IPS DF 6.9 (cell line): ENCODE measurements at places on chromosomes 11 and 22.

DNA sequence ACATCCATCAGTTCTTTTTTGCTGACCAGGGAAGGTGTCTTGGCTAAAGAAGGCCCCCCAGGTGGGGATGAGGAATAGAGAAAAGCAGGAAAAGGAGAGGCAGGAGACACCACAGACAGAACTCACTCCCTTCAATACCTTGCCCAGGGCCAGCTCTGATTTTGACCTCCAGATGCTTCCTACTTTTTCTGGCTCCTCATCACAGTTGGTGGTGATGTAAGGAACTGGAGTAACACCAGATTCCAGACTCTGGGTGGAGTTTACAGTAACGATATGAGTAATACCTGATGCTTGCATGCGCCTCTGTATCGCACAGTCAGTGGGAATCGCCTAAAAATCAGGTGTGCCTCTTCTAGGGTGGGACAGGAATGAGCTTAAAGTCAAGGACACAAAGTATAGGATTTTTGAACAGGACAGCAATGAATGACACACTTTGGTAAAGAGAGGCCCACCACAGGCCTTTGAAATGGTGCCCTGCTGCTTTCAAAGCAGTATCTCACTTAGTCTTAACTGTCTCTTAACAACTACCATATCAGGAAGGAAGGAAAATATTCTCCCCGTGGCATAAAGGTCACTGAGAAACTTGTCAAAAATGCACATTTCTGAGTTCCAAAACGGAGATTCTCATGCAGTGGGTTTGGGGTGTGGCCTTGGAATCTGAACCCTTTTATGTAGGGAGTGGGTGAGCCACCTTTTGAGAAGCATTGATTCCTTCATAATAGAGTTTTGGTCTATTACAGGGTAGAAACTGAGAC lies 140.8 kb downstream of the SNX19 start:
- no peaks in the 10 kb centered on the region for H3K36me3 ChIP-seq
- H3K27ac ChIP-seq, result no peak overlapping the region
- no peaks in the 10 kb centered on the region for H3K4me1 ChIP-seq

- H3K4me1 ChIP-seq, result no peaks in the 10 kb centered on the region
- no peaks in the 10 kb centered on the region for H3K27me3 ChIP-seq
- no peak for DNase-seq
- H3K27ac ChIP-seq, result no peak overlapping the region
Observed at GRCh38 chr22:38072322-38073149, 11.4 kb downstream of the SLC16A8 start.

DNA sequence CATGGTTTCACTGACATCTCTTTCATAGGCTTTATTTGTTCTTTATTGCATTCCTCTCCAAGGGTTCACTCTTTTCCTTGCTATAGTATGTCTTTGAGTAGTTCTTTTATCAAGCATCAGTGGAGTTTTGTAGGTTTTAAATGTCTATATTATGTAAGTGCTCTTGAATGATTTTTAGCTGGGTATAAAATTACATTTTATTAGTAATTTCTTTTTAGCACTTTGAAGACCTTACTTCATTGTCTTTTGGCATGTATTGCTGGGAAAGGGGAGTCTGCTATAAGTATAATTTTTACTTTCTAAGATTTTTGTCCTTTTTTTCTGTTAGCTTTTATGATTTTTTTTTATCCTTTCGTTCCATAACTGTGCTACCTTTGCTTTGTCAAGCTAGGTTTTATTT lies 25.5 kb upstream of the CAT start:
- no peaks in the 10 kb centered on the region for H3K27me3 ChIP-seq
- DNase-seq, result no peak
- no peak overlapping the region for H3K4me3 ChIP-seq

DNA sequence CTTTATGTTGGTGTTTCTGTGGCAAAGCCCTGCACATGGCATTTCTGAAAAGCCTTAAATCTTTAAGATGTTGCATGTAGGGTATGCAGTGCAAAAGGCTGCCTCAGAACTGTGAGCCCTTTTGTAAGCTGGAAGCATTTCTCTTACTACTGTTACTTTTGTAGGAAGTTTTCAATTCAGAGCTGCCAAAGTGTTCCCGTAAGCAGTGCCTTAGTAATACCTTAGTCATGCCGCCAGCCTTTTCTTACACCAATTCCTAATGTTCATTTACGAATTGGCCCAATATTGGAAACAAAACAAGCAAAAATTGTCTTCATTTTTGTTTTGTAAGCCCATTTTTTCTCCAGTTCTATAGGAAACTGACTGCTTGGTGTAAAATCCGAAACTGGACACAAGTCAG lies 67.4 kb upstream of the RASSF10 start:
- no peaks in the 10 kb centered on the region for H3K27me3 ChIP-seq
- H3K27ac ChIP-seq, result no peak overlapping the region
- DNase-seq, result no peak

DNA sequence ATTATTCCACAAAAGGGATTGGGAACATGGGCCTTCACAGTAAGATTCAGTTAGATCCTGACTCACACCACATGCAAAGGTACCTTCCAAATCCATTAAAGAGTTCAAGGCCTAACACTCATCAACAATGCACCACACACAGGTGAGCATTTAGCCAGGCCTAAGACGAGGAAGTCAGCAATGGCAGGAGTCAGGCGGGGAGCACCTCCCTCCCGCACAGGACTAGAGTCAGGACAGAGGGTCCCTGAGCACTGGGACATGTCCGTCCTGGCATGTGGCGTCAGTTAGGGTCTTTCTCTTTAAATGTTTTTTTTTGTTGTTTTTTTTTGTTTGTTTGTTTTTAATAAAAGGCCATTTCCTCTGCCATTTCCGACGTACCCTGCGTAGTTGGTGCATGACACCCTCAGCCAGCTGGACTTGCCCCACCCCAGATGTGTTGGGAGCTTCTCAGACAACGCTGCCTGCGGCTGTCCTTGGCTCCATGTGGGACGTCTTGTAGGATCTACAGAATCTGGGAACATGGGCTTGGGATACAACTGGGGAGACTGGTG lies 1458.6 kb downstream of the BRD1 start:
- DNase-seq, result no peak
- H3K27me3 ChIP-seq, result no peaks in the 10 kb centered on the region
- no peak overlapping the region for H3K4me3 ChIP-seq
- no peak overlapping the region for H3K27ac ChIP-seq
- H3K36me3 ChIP-seq, result no peaks in the 10 kb centered on the region
- H3K4me1 ChIP-seq, result no peaks in the 10 kb centered on the region

DNA sequence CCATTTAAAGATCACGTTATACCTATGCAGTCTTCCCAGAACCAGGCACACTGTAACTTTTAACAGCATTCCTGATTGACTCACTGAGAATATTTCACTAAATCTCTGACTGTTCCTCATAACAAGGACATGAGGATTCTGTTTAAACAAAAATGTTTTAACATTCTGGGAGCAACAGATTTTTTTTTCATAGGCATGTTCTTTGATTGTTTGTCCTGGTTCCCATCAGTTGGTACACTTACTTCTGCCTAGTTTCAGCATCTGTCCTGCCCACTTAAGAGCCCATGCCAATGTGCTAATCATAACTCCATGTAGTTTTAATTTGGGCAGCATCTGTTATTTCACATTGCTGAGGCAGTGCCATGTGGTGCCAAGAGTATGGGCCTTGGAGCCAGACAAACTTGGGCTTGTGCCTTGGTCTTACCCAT lies 138.5 kb upstream of the CTSC start:
- H3K36me3 ChIP-seq, result no peaks in the 10 kb centered on the region
- H3K27me3 ChIP-seq, result no peaks in the 10 kb centered on the region
- H3K27ac ChIP-seq, result no peak overlapping the region

DNA sequence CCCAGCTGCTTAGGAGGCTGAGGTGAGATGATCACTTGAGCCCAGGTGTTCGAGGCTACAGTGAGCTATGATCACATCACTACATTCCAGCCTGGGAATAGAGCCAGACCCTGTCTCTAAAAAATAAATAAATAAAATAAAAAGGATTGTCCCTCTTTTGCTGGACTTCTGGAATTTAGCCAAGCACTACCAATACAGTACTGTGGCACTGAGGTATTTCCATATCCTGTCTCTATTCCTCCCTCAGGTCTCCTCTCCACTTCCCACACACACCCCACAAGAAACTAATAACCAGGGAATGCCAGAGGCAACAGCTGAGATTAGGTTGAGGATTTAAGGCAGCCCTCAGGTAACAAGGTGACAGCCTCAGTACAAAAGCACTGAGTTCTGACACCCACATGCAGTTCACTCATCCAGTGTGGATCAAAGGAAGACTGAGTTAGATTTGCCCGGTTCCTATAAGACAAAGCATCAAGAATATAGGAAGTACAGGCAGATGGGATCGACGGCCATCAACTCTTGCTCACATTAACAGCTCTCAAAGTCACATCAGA lies 4.5 kb upstream of the PPP2R1B start:
- H3K4me1 ChIP-seq, result 0 out of 2 replicates have a peak, but pooled peaks cover 4% of the 10 kb centered on the region
- H3K36me3 ChIP-seq, result no peaks in the 10 kb centered on the region
- no peak overlapping the region for H3K4me3 ChIP-seq
- no peak for DNase-seq
- no peaks in the 10 kb centered on the region for H3K27me3 ChIP-seq

GRCh38 chr11:28110108-28110820 lies 2.1 kb downstream of the METTL15 start:
- H3K27ac ChIP-seq, result no peak overlapping the region
- peak overlapping the region; percentile 89; the same call in 1 of the 2 replicates for H3K4me3 ChIP-seq
- DNase-seq, result peak; percentile 60
- no peaks in the 10 kb centered on the region for H3K27me3 ChIP-seq

GRCh38 chr22:41315586-41315985 lies 14.3 kb downstream of the ZC3H7B start:
- H3K36me3 ChIP-seq, result no peaks in the 10 kb centered on the region; the same call in 1 of the 2 replicates
- H3K4me3 ChIP-seq, result no peak overlapping the region
- H3K27ac ChIP-seq, result no peak overlapping the region

DNA sequence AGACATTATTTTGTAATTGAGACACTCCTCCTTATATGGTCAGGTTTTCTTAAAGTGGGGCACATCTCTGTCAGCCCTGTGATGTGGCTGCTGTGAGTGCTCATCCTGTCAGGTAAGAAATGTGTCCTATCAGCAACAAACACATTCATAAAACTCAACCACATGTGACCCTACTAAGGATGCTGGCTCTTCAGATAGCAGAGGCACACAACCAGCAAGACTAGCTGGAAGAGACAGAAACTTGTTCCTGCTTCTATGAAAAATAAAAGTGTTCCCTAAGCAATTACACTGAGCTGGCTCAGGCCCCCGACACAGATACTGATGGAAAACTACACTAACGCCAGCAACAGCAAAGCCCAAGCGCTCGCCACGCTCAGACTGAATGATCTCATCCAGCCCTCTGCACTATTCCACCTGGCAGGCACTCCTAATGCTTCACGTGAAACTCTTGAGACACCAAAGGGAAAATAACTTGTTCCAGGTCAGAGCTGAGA lies 49.8 kb upstream of the CYP2D6 start:
- no peaks in the 10 kb centered on the region for H3K4me1 ChIP-seq
- no peak overlapping the region for H3K27ac ChIP-seq
- no peak for DNase-seq
- no peaks in the 10 kb centered on the region for H3K36me3 ChIP-seq
- no peaks in the 10 kb centered on the region for H3K27me3 ChIP-seq
- no peak overlapping the region for H3K4me3 ChIP-seq
